ENCODE measurements at places on chromosomes 3 and 15.

- no peak for DNase-seq
These were observed 337.8 kb downstream of the MECOM start for GRCh38 chr3:169325521-169326220.

DNA sequence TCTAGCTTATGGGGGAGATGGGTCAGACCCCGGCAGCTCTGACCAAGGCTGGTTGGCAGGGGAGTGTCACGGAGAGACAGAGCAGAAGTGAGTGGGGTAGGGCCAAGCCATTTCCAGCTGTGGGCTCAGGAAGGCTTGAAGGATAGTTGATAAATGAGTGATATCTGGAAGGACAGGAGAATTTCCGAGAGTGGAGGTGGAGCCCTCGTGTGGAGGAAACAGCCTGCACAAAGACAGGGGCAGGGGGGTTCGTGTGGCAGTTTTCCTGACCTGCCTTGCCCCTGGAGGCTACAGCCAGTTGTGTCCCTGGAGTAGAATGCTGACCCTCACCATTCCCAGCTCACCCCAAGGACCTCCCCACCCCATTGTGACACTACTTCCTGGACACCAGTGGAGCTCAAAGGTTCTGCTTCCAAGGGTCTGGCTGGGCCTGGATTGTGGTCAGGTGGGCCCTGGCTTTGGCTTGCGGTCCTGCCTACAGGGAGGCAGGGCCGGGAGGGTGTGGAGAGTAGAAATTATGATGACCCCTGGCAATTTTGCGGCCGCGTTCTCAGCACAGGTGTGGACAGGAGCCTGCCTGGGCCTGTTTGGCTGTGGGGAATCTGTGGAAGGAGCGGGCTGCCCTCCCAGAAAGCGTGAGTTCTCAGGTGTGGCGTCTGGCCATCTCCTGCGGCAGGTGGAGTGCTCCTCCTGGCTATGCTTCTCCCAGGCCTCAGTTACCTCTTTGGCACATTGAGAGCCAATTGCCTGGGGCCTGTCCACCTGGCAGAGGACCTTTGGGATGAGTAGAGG lies at the start of gene SLC22A14:
Gene SLC22A14 (plus strand): TSS at position 400 of the 792 bp plus-strand sequence. CDS start 23,733 bp downstream, outside the sequence.
- no peak for DNase-seq

- DNase-seq: no peak
These were observed 28.1 kb downstream of the DNAJB8 start for GRCh38 chr3:128438488-128439072.

DNA sequence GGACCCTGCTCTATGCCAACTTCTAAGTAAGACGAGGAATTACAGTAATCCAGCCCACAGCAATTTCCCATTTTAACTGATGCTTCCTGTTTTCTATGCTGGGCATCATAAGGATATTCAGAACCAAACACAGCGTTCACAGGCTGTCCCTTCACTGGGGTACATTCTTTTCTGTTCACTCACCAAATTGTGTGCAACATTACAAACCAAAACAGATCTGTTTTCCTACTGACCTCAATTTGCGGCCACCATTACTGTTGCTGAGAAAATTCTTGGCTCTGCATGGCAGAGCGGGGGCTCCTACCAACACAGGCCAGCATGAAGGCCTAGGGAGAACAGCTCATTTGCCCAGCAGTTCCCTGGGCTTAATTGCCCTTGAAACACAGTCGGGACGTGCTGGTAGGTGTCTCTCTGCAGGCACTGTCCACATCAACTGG lies 76.5 kb downstream of the MYO1E start:
- no peak for DNase-seq

DNA sequence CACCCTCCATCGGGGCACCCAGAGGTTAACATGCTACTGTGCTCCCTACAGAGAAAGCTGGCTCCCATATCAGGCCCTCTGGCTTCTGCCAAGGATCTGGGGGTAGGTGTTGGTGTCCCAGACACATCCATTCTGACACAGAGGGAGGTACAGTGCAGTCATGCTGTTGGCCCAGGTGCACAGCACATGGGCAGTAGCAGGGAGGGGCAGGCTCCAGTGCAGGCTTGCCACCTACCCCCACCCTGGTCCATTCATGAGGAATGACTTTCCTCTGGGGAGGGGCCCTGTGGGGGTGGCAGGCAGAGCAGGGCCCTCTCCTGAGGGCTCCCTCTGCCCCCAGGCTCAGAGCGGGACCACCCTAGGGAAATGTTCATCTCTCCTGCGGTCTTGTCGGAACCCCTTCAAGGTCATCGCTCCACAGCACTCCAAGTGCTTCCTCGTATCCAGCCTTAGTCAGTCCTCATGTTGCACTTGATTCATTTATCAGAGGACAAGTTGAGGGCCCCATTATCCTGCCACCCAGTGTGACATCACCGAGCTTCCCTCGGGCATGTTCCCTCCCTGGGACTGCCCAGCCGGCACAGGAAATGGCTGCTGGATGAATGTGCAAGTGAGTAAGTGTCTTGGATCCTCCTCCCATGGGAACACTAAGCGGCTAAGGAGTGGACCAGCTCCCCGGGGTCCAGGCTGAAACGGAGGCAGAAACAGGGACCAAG lies 10.0 kb downstream of the DUSP7 start:
- DNase-seq: no peak

- DNase-seq: no peak
These were observed 153.9 kb upstream of the SETMAR start for GRCh38 chr3:4149296-4149695.

GRCh38 chr3:57981483-57982087 lies 26.6 kb upstream of the FLNB start:
- no peak for DNase-seq

DNA sequence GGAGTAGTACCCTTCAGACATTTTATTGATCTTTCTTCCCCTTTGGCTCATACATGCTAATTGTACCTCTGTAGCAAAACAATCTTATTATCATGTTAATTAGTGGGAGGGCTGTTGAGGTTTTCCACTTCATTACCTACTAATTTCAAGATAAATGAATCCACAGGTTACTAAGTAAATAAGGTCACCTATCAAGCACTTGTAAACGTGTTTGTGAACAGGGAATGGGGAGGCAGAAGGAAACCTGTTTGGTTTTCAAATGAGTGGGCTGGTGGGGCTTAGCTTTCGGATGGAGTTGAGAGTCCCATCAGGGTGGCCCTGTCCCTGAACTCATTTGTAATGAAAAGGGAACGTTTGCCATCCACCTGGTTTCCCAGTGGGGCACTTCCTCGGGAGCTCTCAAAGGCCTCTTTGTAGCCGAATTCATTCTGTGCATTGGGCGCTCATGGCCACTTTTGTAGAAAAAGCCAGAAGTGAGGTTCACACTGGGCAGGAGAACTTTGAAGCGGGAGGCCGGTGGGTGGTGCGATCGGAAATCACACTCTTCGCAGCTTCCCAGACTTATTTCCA lies 419.8 kb upstream of the NR2F2 start:
- no peak for DNase-seq

GRCh38 chr3:81352867-81353266 lies 408.6 kb downstream of the GBE1 start:
- DNase-seq: no peak

DNA sequence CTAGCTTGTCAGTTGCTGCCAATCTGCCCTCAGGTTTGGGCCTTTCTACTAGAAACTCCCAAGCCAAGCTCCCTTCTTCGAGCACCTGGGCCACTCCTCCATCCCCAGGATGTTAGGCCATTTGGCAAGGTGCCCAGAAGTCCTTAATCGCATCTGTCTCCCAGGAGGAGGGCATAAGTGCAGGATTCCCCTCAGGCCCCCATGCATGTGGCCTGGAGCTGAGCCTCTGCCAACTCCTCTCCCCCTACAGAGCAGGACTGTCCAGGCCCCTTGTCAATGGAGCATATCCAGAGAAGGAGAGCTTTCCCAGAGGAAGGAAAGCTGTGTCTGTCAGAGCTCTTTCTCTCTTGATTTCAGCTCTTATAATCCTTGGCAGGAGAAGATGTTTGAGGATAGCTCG lies 182.6 kb upstream of the ROPN1 start:
- DNase-seq: no peak

All from stimulated activated CD8-positive, alpha-beta memory T cell treated with anti-CD3 and anti-CD28 coated beads, Interleukin-15, amount 100 ng/mL, for 48 hours (primary cell).